ENCODE measurements at places on chromosomes 5 and 9.

- peak; percentile 54 for DNase-seq
These were observed 49.2 kb downstream of the TIMD4 start for GRCh38 chr5:156913719-156914370.

GRCh38 chr9:36980148-36980974 is 53.7 kb downstream of the PAX5 start:
- DNase-seq: peak; percentile 38

DNA sequence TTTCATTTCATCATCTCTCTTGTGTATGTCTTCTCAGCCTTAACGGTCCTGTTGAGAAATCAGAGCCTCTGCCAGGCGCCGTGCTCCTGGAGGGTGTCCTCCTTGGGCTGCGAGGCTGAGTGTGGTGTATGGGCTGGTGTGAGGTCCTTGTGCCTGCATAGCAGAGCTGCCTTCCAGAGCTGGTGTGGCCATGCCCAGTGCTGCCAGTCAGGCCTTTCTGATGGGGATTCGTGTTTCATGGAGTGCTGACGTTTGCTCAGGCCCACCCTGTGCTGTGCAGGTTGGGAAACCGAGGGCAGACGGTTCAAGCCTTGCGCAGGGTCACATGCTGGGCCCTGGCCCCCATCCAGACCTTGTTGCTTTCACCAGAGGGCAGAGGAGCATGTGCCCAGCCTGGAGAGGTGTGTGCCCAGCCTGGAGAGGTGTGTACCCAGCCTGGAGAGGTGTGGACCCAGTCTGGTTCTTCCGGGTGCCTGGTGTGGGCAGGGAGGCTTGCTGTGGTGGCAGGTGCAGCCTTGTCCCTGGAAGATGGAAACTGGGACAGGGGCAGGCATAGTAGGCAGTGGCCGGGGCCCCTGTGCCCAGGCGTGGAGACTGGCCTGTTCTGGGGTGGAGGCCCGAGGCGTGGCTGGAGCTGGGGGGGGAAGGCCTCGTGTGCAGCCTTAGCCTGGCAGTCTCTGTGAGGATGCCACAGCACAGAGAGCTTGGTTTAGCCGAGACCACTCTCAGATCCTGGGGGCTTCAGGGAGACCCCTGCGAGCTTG is 84.0 kb downstream of the RXRA start:
- DNase-seq: peak; percentile 64

- no peak for DNase-seq
These were observed 36.4 kb downstream of the SNX30 start for GRCh38 chr9:112786829-112787520.

GRCh38 chr5:1052641-1053390 is 44.2 kb downstream of the NKD2 start:
- DNase-seq: peak; percentile 38

DNA sequence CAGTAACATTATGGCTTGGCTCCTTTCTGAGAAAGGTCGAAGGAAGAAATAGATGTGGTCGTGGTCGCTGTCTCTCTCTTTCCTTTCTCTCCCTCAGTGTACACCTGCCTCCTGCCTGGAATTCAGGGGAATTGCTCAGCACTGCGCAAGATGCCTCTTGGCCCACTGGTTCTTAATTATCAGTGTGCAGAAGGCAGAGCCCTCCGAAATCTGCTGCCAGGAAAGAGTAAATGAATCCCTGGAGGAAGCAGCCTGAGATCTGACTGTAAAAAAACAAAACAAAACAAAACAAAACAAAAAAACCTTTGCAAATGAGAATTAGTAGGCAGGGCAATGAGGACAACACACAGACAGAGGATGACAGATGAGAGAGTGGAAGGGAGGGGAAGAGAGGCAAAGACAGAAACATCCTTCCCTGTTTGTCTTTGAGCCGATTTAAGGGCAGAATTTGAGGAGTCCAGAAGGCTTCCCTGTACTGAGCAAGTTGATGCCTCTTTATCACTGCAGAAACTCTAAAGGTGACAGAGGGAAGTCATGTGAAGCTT is 113.8 kb upstream of the PUM3 start:
- no peak for DNase-seq

GRCh38 chr5:146815411-146815810 is 63.1 kb downstream of the PPP2R2B start:
- peak; percentile 29 for DNase-seq

DNA sequence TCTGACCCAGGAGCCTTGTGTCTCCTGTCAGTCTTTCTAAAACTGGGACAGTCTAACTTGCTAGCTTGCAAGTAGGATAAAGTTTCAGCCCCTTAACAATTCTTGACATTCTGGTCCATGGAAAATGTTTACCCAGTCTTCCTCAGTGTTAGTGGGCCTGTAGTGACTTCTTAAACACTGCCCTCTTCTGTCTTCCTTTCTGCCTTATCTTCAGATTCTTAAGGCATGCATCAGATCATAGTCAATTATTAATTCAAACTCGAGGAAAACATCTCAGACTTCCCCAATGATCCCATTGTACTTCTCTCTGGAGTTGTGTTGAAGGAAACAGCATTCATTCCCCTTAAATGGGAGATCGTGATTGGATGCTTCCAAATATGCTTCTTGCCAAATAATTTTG is 1199.8 kb downstream of the DTWD2 start:
- no peak for DNase-seq

GRCh38 chr5:17219006-17219422 is 1.6 kb downstream of the BASP1 start:
- no peak for DNase-seq

- peak; percentile 22 for DNase-seq
These were observed 174.5 kb upstream of the MAP1B start for GRCh38 chr5:71932655-71933338.

DNA sequence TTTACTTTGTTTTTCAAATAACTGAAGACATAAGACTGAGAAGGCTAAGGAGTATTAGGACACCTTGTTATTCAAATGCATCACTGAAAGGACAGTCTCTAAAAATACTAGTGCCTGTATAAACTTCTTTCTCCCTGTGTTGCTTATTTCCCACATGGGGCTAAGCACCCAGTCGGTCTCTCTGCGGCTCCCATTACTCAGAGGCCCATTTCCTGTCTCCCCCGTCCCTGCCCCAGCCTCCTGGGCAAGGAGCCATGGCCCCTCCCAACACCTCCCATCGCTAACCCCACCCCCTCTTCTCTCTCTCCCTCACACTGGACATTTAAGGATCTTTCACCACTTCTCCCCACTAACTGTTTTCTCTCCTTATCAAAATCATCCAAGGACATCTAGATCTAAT is 81.9 kb downstream of the EBF1 start:
- peak; percentile 73 for DNase-seq

GRCh38 chr5:174457141-174457678 is 267.2 kb upstream of the MSX2 start:
- no peak for DNase-seq

DNA sequence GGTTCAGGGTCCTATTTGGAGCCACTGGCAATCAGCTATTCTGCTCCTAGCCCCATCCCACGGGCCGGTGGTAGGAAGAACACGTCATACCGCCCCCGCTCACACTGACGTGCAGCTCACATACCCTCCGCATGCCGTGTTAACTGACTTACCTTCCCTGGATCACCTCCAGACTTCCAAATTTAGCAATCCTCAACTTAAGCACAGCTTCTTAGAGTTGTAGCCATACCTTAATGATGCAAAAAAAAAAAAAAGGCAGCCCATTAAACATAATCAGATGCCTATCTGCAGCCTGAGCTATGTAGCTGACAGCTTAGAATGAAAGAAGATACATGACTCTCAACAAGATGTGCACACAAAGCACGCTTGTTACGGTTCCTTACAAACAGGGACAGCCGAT is 93.0 kb downstream of the IRX2 start:
- DNase-seq: no peak

- peak; percentile 65 for DNase-seq
These were observed 2.4 kb upstream of the FAM78A start for GRCh38 chr9:131278702-131279111.

DNA sequence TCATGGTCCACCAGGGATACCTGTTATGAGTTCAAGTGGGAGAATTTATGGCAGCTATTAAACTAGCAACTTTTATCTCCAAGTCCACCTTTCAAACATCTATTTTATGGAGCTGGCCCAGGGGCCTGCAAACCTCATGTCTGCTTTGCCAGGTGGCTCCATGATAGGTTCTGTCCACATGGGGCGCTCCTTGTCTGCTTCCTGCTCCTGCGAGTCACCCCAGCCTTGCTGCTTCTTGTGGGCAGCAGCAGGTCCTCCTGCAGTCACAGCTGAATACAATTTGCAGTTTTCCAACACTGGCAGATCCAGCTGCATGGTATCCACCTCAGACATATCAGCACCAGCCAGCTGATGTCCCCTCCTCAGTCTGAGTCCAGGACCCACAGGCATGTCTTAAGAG is 39.6 kb upstream of the FRRS1L start:
- DNase-seq: peak; percentile 26

- peak; percentile 81 for DNase-seq
These were observed 92.0 kb downstream of the THBS4 start for GRCh38 chr5:80127116-80127552.

DNA sequence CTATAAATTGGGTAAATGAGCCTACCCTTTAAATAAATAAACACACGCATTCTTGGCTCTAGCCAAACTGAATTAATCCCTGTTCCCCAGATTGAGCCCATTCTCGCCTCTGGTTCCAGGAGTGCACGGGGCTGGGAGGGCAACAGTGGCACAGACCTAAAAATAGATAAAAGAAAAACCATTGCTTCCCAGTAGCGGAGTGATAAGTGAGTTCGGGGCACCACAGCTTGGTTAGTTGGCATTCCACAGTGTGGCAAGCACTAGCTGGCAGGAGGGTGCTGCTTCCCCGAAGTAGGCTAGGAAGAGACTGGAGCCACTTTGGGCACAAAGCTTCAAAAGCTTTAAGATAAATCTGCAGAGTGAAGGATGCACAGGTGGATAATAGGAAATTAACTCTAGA is 322.2 kb upstream of the SGCD start:
- DNase-seq: no peak

DNA sequence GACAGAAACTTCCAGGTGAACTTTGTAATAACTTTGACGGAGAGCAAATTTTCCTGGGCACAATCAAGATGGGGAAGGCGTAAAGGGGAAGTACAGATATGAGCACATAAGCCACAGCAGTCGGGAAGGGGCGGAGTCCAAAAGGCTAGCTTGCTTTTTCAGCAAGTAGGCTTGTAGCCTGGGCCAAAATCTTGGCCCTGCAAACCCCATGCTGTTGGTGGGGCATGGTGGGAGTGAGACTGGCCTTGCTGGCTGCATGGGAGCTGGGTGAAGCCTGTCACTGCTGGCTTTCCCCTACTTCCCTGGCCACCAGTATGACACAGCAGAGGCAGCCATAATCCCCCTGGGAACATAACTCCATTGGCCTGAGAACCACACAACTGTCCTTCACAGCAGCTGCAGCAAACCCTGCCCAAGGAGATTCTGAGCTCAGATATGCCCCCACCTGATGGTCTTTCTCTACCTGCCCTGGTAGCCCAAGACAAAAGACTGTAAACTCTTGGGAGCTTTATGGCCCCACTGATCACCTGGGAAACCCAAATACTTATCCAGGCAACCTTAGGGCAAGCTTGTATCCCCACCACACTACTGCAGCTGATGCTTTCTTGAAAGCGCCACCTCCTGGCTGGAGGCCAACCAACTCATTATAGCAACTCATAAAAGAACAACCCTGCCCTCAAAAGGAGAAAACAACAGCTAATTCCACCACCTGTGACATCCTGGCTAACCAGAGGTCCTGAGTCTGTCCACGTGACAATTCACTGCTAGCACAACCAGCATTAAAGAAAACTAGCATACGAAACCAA is 24.0 kb downstream of the DCTN4 start:
- peak; percentile 92 for DNase-seq

DNA sequence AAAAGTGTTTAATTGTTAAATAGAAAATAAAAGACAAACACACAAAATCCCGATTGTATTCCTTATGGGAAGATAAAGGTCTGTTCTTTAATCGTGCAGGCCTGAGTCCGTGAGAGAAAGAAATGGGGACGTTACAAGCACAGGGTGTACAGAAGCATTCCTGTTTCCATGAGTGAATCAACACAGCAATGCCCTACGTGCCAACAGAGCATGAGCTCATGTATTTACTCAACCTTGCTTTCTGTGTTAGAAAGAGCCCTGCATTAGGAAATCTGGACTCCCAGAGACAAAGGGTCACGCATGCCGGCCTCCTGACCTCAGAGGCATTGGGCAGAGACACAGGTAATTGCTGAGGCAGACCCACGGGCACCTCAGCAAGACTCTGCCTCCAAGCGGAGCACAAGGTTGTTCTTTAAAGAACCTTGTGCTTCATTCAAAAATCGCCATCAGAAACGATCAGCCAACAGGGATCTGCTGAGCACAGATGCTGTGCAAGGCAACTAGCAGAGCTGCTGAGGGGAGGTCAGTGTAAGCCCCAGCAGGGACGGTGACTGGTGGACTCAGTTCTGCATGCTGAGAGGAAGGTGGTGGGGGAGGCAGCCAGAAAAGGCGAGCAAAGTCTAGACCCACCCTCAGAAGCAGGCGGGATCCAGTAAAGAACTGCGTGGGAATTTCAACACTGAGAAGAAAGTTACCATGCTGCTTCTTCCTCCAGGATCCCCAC is 101.0 kb downstream of the TLE1 start:
- no peak for DNase-seq

GRCh38 chr5:143418140-143418866 is 14.8 kb upstream of the NR3C1 start:
- peak; percentile 29 for DNase-seq

- no peak for DNase-seq
These were observed 590.5 kb downstream of the CSNK1G3 start for GRCh38 chr5:124102486-124102885.

- DNase-seq: peak; percentile 55
These were observed 44.0 kb upstream of the XPA start for GRCh38 chr9:97740848-97741821.

DNA sequence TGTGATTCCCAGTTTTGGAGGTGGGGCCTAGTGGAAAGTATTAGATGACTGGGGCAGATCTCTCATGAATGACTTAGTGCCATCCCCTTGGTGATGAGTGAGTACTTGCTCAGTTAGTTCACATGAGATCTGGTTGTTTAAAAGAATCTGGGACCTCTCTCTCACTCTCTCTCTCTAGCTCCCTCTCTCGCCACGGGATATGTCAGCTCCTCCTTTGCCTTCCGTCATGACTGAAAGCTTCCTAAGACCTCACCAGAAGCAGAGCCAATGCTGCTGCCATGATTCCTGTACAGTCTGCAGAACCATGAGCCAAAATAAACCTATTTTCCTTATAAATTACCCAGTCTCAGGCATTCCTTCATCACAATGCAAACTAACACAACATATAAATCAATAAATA is 176.7 kb downstream of the PRELID2 start:
- no peak for DNase-seq

DNA sequence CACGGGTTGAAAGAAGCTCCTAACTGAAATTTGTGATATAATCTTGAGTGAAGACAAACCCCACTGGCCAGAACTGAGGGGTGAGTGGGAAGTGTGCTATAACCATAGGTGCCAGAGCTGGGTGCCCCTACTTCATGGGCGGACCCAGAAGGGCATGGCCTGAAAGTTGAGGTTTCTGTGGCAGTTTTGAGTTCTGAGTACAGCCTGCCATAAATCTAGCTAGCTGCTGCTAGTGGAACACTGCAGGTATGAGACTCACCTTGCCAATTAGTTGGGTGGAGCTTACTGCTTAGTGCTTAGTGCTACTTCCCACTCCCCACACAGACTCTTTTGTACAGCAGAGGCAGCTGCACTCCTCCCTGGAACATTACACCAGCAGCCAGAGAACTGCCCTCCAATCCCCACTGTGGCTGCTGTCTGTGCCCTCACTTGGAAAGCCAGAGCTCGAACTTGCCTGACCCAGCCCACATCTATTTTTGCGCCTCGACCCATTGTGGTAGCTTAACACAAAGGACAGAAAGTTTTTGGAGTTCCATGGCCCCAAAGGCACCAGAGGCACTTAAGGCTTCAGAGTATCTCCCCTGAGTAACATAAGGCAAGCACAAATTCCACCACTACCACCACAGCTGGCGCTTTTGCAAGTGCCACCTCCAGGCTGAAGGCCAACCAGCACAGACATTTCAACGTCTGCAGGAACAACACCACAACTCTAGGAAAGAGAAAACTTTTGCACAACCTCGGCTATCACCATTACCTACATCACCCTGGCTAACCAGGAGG is 27.1 kb upstream of the PTGER4 start:
- peak; percentile 66 for DNase-seq

All from hematopoietic multipotent progenitor cell treated with erythropoietin and hydrocortisone succinate and interleukin-3 and kit ligand, for 4 days (in vitro differentiated cells).